ENCODE measurements at places on chromosomes 3 and 15.
A peak's percentile ranks its signal among the peaks of the same experiment; 100 is the strongest.

DNA sequence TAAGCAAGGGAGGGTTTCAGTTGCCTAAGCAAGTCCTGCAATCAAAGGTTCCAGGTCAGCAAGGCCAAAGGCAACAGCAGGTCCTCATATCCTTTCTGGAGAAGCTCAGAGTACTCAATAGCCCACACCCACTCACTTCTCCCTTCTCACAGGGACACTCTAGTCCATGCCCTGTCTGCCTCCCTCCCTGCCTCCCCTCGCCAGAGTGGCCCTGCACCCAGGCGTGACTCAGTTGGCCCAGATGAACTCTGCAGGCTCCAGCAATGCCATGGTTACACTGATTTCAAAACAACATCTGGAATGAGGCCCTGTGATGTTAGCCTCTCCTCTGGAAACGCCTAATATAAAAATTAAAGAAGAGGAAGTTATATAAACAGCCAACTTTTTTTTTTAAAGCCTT lies 32.9 kb downstream of the IL16 start:
- DNase-seq, result peak; percentile 38

GRCh38 chr3:160210341-160210740 lies 14.9 kb upstream of the C3orf80 start:
- no peak for DNase-seq

DNA sequence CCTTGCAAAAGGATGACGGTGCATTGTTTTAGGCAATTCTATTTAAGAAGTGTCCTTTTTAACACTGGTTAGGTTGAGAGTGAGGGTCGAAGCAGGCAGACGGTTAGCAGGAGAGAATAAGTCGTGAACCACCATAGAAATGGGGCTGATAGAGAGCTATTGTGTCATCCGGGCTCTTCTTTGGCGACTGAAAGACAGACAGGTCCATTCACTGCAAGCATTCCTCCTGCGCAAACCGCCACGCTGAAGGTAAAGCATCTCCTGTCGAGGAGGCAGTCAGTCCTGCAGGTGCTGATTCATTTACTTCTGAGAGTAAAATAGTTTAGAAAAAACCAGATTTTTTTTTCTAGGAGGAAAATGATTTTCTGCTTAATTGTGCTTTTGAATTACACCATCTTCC lies 1002.8 kb upstream of the NR2F2 start:
- no peak for DNase-seq

DNA sequence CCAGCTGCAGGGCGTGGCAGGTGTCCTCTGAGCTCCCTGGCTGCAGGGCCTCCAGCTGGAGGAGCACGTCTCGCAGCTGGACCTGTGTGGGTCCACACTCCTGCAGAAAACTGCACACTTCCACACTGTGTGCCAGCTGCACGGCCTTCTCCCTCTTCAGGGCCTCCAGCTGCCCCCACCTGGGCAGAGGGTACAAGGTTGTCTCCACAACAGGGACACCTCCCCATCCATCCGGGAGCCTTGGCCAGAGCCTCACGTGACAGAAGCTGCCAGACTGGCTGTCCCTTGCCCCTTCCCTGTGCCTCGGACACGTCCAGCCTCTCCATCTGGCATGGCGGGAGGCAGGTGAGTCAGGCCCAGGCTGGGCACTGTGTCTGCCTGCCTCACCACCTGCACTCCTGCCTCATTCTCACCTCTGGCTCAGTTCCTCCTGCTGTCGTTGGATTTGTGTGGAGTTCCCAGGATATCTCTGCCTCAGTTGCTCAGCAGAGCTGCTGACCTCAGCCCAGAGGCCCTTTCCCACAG lies 14.5 kb downstream of the SPTBN5 start:
- no peak for DNase-seq

DNA sequence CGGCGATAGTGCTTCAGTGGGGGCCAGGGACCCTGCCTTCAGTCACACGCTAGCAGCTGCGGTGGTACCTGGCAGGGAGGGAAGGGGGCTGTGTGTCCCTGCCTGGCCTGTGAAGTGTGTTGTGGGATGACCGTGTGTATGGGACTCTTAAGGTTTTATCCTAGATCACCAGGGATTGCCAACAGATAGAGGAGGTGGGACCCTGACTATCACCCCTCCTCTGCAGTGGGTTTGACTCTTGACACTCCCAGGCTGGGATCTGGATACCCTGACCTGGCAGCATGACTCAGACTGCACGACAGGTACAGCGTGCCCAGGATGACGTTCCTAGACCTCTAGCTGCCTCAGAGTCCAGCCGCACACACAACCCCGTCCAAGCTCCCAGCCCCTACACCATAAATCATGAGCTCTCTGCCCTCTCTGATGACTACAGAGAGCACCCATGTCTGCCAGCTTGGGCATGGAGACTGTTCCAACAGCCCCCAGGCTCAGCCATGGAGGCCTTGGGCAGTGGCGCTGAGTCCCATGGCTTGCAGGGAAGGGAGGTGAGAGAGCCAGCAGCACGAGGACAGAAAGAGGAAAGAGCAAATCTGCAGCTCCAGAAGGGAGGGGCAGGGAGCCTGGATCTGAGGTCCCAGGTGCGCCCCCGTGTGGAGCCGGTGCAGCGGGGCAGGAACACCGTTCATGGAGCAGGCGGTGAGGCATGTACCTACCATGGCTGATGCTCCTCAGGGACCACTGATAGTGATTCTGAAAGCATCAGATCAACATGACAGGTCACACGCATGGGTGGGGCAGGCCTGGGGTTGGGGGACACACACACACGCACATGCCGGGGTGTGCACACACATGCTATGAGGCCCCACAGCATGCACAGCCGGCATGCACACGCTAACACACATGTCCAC lies 71.0 kb downstream of the ADAMTS7 start:
- no peak for DNase-seq

- DNase-seq, result no peak
Observed at GRCh38 chr3:180409883-180410282, 192.1 kb upstream of the TTC14 start.

DNA sequence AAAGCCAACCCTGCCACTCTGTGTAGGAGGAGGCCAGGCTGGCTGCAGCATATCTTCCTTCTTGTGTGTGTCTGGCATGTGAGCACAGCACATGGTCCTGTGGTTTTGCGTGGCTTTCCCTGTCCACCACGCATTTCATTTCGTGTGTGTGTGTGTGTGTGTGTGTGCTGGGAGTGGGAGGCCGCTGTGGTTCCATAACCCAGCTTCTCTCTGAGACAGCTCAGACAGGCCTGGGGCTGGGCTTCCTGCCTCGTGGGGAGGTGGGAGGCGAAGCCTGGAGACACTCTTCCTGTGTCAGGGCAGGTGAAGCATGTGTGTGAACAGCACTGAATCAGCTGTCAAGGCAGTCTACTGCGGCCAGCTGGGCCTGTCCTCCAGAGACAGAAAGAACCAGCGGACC lies 16.0 kb upstream of the MRPS22 start:
- no peak for DNase-seq

- DNase-seq, result no peak
Observed at GRCh38 chr3:142104763-142105162, 44.6 kb downstream of the TFDP2 start.

DNA sequence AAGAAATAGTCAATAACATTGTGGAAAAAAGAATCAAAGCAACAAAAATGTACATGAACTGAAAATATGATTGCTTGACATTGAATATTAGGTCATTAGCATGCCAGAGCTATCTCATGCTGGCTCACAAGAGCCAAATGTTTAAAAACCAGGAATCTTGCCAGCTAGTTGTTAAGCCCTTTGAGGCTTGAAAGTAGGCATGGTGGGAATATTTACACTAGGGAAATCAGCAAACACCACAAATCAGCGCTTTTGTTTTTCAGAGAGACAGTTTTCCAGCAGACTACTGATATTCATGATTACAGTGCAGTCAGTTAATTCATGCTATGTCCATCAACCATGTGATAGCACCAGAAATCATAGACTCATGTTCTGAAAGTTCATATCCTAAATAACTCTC lies 144.8 kb downstream of the ARPP21 start:
- no peak for DNase-seq

- no peak for DNase-seq
Observed at GRCh38 chr15:44729408-44730127, 6.8 kb upstream of the TRIM69 start.

DNA sequence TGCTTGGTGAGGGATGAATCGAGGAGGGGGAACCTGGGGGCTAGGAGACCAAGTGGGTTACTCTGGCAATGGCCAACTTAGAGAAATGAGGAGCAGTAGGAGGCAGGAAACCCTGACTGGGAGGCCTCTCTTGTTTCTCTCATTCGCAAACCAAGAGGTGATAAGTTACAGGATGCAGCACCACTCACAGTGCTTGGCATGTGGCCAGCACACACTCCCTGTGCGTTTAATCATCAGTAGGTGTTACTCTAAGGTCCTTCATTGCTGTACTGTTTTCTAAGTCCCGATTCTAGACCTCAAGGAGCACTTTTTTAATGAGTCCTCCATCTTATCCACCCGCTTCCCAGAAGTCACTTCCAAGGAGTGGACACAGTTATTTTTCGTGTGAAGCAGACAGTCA lies 314.1 kb upstream of the TRIM42 start:
- no peak for DNase-seq

- DNase-seq, result peak; percentile 3
Observed at GRCh38 chr15:87874896-87875711, 381.4 kb downstream of the NTRK3 start.

DNA sequence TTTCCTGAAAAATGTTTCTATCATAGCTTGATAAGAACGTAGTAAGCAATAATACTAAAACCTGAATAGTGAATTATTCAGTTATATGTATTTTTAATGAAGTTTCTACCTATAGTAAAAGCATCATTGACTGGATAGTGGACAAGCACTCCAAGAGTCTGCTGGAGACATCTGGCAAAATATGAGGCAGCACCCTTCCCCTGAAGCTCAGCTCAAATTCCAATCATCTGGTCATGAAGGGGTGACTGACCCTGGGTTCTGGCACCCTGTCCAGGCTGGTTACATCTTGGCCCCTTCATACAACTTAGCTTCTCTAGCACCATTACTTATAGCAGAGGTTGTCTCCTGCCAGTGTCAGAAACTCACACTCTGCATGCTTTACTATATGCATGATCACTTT lies 455.4 kb downstream of the RAP2B start:
- no peak for DNase-seq

Measured in thyroid gland (tissue), 4 donors.